ENCODE measurements at places on chromosomes 6 and 20.

GRCh38 chr6:127786109-127786508, 114.7 kb downstream of the THEMIS start:
- DNase-seq, result no peak

DNA sequence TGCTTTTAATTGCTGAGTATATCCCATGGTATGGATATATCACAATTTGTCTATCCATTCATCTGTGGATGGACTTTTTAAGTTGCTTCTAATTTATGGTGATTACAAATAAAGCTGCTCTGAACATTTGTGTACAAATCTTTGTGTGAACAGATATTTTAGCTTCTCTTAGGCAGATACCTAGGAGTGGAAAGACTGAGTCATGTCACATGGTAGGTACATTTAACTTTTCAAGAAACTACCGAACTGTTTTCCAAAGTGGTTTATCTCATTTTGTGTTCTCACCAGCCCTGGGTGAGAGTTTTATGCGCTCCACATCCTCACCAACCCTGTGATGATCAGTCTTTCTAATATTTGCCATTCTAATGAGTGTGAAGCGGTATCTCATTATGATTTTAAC, 31.0 kb upstream of the ZNFX1 start:
- no peak for DNase-seq

DNA sequence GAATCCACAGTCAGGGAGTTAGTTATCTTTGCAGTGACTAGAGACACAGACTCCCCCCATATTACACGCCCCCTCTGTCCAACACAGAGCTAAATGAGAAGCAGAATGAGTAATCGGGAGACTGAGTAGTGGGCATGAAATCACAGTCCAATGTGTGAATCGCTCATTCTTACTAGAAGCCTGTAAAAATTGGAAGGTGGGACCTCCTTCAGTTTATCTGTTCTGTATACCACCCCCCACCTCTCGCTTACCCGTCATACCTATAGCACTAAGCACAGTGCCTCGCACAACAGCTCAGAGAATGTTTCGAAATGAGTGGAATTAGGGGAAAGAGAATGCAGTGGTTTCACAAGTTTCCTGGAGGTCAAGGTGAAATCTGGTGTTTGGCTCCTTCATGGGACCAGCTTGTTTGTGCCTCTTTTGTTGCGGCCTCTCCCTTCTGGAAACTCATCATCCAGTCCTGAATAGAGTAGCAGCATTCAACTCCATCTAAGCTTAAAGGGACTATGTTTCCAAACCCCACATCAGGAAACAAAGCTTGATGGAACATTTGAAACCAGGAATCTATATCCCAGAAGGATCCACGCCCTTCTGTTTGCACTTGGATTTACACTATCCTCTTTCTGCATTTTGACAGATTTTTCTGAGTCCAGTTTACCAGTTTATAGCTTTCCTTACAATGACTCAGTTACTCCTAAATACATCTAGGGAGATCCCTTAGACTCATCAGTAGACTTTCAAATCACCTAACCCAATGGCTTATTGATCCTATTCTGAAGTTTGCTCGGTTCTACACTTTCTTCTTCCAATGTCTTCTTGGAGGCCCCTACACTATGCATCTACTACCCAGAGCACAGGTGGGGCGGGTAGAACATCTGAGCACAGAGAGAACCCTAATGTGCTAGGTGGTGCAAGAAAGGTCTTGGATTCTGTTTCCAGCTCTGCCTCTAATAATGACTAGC, 59.2 kb upstream of the PIM1 start:
- DNase-seq, result no peak

- no peak for DNase-seq
These were observed 955.6 kb downstream of the TBC1D32 start for GRCh38 chr6:120378582-120379220.
